Urinary bladder (tissue), 4 donors: ENCODE measurements at places on chromosomes 6 and 20.

- no peak for DNase-seq
Measured at GRCh38 chr20:6094565-6094964, 28.3 kb downstream of the FERMT1 start.

DNA sequence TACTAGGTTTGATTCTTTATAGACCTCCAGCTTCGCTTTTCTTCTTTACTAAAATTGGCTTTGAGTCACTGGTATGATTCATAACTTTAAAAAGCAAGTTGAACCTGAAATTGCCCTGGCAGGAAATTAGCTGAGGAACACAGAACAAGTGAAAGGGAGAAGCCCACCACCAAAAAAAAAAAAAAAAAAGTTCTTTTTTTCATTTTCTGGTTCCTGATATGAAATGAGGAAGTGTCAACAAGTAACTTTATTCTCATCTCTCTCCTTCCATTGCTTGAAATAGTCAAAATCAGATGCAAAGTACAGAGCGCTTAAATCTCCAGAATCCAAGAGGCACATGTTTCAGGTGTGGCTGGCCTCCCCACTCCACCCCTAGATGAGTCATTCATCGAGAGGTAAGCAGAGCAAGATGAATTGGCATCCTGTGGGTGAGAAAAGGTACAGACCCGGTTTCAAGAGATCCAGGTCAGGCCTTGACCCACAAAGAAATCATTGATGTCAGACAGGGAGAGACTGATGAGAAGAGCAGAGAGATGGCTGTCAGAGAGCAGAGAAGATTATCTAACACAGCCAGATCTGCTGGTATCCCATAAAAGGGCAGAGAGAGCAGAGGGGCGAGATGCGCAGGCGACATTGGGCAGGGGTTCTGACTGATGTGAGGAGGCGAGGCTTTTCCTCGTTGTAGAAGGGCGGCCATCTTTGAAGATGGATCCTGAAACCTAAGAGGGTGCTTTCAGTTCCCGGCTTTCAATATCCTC lies 54.8 kb upstream of the MBOAT1 start:
- no peak for DNase-seq

- no peak for DNase-seq
Measured at GRCh38 chr20:50527068-50527605, 17.0 kb downstream of the PTPN1 start.

DNA sequence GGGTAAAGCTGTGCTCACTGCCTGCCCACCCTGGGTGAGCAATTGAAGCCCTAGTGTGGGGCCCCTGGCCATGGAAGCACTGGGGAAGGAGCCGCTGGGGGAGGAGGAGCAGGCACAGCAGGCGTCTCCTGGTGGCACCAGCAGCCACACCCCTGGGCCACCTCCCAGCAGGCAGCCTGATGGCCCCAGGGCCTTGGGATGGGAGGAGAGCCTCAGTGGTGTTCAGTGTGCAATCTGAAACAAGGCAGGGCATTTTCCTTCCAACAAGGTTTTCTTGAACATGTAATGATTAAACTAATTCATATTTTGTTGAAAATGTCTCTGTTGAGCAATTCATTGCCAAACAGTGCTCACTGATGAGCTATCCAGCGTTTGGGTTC lies 151.0 kb downstream of the ZDHHC14 start:
- DNase-seq = no peak

DNA sequence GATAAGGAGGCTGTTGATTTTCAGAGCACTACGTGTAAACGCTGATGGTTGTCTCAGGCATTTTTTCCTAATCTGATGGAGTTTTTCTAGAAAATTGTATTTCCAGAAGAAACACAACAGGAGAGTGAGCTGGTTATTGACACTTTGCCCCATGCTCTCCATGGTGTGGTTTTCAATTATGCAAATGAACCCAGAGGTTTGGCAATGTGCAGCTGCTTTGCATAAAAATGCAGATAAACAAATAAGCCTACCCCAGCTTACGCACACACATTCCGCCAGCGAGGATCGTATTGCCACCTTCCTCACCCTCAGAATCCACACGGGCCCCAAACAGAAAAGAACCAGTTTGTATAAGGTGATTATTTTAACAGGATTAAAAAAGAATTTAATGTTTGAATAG lies 45.1 kb upstream of the FRMD1 start:
- no peak for DNase-seq

GRCh38 chr20:34943808-34944567 lies 11.6 kb downstream of the GSS start:
- DNase-seq = no peak

- DNase-seq = no peak
Measured at GRCh38 chr6:142744836-142745235, 200.1 kb downstream of the HIVEP2 start.
